ENCODE measurements at places on chromosomes 4 and X.

- DNase-seq, result no peak
Measured at GRCh38 chr4:73763877-73764276, 23.5 kb downstream of the CXCL8 start.

DNA sequence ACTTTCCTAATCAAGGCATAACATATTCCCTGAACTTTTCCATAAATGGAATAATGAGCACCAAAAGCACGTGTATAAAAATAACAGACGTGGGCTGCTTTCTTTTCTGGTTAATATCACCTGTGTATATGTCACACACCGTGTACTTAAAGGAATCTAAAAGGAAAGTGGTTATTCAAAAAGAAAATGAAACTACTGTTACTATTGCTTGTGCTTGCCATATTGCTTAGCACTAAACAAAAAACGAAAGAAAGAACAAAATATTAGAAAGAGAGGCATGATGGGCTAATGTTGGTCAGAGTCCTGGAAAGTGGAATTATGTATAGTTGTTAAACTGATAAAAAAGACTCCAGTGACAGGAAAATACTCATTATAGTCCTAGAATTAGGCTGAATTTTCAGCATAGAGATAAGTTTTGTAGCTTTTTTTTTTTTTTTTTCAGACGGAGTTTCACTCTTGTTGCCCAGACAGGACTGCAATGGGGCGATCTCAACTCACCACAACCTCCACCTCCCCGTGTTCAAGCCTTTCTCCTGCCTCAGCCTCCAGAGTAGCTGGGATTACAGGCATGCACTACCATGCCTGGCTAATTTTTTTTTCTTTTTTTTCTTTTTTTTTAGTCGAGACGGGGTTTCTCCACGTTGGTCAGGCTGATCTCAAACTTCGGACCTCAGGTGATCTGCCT is 123.2 kb downstream of the PABPC4L start:
- no peak for DNase-seq

- DNase-seq, result no peak
Measured at GRCh38 chrX:102697494-102697893, 14.8 kb upstream of the GPRASP2 start.

- DNase-seq, result no peak
Measured at GRCh38 chr4:145337391-145337790, 144.3 kb upstream of the SMAD1 start.

DNA sequence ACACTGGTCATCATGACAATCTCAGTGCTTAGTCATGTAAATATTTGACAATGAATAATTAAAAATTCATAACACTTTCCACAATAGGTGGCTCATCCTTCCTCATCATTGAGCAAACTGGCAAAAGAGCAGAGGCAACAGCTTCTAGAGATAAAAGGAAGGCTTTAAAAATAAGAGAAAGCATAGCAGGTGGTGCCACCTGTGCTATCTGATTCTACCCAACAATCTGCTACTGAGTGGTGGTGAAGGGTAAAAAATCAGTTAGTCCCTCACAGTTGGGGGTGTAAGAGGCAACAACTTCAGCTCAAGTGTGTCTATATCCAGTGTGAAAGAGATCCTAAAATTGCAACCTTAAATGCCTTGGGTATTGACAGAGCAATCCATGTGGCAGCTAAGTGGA is 280.1 kb upstream of the PPARGC1A start:
- no peak for DNase-seq

DNA sequence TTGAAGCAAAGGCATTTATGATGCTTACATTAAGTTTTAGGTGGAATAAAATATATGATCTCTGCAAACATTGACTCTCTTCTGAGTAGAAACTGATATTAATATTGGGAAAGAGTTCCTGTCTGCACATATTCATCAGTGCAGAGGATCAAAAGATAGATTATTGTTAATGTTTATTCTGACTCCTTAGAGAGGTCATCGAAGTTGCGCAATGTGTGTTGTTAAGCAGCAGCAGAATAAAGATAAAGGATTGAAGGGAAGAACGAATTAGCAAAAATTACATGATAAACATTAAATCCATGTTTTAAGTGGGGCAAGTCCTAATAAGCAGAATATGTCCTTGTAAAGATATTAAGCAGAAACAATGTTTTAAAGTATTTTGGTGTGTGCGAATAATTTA is 72.6 kb upstream of the MBNL3 start:
- no peak for DNase-seq

- DNase-seq, result no peak
Measured at GRCh38 chr4:127179256-127180087, 453.3 kb upstream of the INTU start.

DNA sequence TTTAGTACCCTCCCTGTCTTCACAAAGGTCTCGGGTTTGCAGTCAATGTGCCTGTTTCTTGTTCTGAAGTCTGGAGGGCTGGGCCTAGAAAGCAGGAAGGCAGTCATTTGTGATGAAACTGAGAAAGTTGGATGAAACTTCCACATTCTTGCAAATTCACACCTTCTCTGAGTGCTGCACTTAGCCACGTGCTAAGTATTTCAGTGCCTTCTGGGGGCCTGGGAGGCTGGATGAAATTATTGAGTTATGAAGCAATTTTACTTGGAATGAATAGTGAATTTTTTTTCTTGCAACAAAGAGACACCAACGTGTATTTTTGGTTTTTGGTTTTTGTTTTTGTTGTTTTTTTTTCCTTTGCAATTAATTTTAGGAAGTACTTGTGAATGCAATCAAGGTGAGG is 71.2 kb downstream of the MSX1 start:
- DNase-seq, result no peak

DNA sequence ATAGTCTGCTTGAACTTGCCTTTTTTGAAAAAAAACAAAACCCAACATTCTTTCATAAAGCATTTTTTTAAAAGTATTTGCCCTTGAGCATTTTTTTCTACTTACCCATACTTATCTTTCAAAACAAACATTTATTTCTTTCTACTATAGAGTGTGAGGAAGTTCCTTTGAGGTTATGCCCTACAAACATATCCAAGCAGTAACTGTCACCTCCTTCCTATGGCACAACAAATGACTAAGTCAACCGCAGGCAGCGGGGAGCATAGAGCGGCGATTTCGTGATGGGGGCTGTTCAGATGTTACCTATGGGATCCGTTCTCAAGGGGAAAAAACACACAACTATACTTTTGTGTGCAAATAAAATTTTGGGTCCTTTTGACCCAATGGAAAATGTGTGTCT is 19.4 kb downstream of the SPRY1 start:
- DNase-seq, result no peak

DNA sequence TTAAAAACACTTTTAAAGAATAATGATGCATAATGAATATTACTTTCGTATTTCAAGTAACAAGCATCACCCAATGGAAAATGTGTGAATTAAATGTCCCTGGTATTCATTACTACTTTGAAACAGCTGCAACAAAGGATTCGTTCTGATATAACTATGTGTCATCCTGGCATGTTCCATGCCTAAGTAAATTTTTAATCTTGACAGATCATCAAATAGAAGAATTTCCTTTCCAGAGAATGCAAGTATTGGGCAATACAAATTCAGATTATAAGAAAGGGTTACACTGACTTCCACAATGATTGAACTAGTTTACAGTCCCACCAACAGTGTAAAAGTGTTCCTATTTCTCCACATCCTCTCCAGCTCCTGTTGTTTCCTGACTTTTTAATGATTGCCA is 105.3 kb downstream of the SPCS3 start:
- DNase-seq, result no peak

GRCh38 chr4:15912961-15913630 is 25.4 kb downstream of the FGFBP1 start:
- no peak for DNase-seq

DNA sequence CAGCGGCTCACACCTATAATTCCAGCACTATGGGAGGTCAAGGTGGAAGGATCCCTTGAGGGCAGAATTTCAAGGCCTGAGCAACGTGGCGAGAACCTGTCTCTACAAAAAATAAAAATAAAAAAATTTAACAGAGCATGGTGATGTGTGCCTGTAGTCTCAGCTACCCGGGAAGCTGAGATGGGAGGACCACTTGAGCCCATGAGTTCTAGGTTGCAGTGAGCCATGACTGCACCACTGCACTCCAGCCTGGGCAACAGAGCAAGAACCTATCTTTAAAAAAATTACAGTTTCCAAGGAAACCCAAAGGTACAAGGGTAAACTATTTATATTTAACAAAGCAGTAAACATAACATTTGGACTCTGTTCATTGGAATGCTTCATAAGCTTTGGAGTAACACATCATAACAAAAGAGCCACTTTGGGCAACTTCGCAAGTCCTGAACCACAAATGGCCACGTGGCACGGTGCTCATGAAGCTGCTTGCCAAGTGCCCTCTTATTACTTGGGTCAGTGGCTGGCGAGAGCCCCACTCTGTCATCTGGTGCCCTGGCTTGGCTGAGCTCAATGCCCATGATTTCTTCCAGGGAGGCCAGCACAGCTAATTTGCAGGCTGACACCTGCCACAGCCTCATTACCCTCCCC is 165.6 kb downstream of the SH3KBP1 start:
- no peak for DNase-seq

GRCh38 chrX:5791721-5792120 is 436.9 kb downstream of the NLGN4X start:
- DNase-seq, result no peak

DNA sequence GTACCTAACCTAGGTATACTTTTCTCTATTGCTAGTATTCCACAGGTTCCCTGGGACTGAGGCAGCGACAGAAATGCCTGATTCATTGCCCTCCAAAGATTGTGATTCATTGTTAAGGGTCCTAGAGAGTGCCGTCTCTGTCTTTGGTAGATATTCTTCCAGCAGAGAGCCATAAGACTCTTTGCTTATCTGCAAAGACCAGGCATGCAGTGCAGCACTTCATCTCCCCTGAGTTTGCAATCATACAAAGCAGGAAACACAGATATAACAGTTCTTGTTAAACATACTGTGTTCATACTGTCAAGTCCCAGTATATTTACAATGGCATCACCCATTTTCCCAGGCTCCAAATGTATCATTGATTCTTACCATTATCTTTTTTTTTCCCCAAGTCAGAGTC is 47.7 kb downstream of the KLF8 start:
- DNase-seq, result no peak

GRCh38 chr4:185833055-185833598 is 21.1 kb upstream of the SORBS2 start:
- DNase-seq, result no peak

- peak; percentile 44 for DNase-seq
Measured at GRCh38 chr4:76067652-76068286, 6.7 kb upstream of the ART3 start.

GRCh38 chr4:646460-646859 is 21.1 kb downstream of the PDE6B start:
- DNase-seq, result no peak

- no peak for DNase-seq
Measured at GRCh38 chr4:146371812-146372211, 149.9 kb downstream of the SLC10A7 start.

- DNase-seq, result no peak
Measured at GRCh38 chrX:920234-920799, 289.7 kb downstream of the SHOX start.

DNA sequence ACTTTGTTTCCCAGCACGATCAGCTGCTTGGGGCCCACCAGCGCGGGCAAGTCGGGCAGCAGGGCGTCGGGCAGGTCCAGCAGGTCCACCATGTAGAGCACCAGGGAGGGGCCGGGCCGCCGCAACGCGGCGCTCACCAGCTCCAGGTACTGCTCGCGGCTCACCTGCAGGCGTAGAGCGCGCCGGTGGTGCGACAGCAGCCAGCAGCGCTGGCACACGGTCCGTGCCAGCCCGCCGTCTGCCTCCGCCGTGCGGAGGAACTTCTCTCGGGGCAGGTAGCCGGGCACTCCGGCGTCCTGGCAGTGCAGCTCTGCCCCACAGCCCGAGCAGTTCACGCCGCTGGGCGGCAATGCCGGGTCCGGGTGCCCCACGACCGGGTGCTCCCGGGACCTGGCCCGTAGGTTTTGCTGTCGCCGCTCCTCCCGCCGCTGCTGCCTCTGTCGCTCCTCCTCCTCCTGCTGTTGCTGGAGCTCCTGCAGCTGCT is 527 bp downstream of the NOA1 start:
- peak; percentile 62 for DNase-seq

DNA sequence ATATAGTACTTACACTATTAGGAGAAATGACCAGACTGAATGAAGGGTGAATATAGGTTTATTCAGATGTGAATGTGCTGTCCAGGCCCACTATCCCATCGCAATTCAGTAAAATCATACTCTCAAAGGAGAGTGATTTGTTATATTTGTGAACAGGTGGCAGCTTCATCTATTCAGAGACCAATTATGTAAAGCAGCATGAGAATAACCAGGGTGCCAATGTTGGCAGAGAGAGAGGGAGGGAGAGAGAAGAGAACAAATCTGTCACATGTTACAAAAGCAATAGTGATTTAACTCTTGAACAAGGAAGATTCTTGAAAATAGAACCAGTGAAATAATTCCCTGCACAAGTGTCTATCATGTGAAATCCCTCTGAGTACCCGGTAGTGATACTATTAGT is 38.9 kb upstream of the TLL1 start:
- DNase-seq, result no peak

DNA sequence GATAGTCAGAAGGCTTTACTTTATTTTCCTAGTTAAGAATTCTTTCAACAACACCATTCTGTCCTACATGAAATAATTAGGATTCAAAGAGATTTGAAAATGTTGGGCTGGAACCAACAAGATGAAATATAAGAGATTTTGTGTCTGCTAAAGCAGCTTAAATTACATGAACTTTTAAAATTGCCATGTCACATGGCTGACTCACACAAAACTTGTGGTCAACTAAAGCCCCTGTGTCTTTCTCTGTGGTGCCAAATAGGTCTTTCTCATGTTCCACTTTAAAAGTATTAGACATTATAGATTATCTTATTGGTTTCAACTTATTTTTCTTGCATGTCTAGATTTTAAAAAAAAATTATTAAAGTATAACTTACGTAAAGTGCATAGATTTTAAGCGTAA is 60.8 kb upstream of the FHL1 start:
- no peak for DNase-seq

- no peak for DNase-seq
Measured at GRCh38 chr4:10417740-10418139, 39.5 kb downstream of the ZNF518B start.
